Fibroblast of upper back skin (primary cell): ENCODE measurements at places on chromosomes 6 and 20.

- DNase-seq: no peak
These were observed 25.2 kb upstream of the LRRN4 start for GRCh38 chr20:6079016-6079415.

DNA sequence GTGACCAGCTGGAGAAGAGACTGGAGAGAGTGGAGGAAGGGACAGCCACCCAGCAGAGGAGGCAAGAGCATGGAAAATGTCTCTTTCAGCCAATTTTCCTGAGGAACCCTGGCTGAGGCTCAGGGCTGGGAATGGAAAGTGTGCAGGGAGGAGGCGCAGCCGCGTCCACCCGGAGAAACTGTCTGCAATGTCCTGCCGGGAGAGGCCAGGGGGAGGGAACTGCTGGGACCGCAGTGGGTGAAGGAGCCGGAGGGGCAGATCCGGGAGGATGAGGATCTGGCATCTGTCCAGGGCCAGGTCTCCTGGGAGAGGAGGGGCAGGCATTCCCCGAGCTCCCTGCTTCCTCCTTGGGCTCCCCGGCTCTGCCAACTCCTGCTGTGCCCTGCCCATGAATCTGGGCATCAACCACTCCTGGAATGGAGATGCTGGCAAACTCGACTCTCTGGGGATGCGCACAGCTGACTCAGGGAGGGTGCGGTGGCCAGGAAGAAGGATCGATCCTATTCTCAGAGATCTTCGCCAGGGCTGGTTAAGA, 17.4 kb upstream of the HM13 start:
- peak; percentile 49 for DNase-seq

DNA sequence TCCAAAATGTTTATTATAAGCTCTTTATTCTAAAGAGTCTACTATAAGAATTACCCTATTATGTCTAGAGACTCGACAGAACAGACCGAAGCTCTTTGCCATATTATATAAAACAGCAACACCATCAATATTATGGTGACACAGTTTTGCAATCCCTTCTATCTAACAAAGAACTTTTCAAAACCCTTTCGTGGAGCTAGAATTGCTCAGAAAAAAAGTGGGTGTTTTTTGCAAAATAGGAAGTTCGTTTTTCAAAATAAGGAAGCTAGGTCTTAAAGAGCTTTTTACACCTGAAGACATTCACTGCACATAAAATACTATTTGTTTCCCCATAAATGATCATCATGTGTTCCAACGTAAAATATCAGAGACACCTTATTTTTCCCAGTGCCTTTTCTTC, 240.0 kb downstream of the FOXC1 start:
- DNase-seq: no peak

- peak; percentile 98 for DNase-seq
These were observed at the start of the genes HSPA1A and HSPA1L for GRCh38 chr6:31815025-31815838. TSS of gene HSPA1A (plus strand) at chr6:31815543. CDS start at chr6:31815757, 214 bp downstream. TSS of gene HSPA1L (minus strand) at chr6:31815283. CDS start at chr6:31811972, 3,311 bp downstream.

- DNase-seq: peak; percentile 3
These were observed 60.8 kb downstream of the SYNDIG1 start for GRCh38 chr20:24530131-24530680.

- DNase-seq: peak; percentile 38
These were observed 666.6 kb upstream of the CITED2 start for GRCh38 chr6:140041056-140041455.

DNA sequence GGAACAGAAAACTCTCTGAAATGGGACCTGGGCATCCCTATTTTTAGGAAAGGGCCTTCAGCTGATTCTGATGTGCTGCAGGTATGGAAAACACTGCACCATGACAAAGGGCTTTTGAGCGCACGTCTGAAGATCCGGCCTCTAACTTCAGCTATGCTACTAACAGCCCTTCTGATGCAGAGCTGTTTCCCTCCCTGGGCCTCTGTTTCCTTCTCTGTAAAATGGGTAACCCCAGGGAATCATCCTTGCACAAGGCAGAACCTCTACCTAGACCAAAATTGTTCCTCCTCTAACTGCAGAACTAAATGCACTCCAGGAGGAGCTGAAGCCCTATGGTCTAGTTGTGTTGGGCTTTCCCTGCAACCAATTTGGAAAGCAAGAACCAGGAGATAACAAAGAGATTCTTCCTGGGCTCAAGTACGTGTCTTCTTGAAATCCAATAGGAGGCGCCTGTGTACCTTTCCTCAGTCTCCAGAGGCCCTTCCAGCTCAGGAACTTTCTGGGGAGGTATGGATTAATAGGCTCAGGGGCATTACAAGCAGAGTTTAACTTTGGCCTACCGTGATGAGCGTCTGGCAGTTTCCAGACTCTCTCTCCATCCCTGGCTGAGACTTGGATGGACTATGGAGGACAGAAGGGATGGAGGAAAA, 5.9 kb downstream of the GPX5 start:
- DNase-seq: no peak

- DNase-seq: peak; percentile 20
These were observed 3.5 kb upstream of the SLC44A4 start for GRCh38 chr6:31882344-31882743.

DNA sequence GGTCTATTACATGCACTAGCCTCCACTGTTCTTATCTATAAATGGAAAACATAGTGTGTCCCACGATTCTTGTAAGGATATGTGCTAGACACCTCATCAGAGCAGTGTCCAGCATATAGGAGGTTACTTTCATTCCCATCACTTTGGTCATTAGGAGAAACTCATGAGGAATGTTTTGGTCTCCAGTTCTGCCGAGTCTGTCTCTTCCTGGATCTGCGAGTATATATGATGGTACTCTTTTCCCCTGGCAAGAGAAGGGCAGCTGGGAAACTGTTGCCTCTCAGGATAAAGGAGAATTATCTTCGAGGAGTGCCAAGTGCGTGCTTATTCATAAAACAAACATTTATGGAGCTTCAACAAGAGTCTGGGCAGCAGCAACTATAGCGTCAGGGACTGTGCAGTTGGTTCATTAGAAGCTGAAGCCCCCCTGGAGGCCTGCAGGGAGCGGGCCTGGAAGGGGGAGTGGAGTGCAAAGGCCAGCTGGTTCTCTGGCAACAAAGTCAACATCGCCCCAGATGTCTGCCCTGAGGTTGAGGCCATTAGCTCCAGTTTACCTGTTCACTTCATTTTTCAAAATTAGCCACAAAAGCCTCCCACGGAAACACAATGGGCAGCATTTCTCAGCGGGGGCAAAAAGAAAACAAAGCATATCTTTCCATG, 811.9 kb downstream of the MAFB start:
- no peak for DNase-seq

GRCh38 chr6:41208439-41209106, 7.6 kb upstream of the TREML2 start:
- DNase-seq: no peak
